ENCODE measurements at places on chromosomes 2 and 18.

DNA sequence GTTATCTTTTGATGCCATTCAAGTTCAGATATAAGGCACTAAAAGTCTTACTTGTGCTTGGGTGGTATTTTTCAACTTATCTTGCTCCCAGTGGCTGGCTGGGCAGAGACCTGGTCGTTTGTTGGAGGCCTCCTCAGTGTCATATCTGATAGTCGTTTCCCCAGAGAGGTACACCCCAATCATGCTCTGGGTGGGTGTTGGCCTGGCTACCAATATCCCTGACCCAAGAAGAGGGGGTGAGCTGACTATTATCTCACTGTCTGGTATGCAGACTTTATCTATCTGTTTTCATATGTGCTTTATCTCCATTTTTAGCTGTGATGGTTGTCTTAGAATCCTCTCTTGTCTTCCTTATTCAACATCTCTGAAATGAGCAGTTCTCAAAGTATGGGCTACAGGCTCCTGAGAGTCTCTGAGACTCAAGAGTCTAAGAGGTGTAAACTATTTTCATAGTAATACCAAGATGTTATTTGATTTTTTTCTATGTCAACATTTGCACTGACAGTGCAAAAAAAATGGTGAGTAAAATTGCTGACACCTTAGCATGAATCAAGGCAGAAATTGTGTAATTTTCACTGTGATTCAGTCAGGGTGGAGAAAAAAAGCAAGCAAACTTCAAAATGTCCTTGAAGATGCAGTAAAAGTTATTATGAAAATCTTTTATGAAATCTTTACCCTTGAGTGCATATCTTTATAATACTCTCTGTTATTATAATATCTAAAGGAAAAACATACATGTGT, 12.3 kb upstream of the PLEK start:
- DNase-seq, result peak; percentile 79

GRCh38 chr2:96839293-96839874, 4.4 kb downstream of the ANKRD23 start:
- no peak for DNase-seq

DNA sequence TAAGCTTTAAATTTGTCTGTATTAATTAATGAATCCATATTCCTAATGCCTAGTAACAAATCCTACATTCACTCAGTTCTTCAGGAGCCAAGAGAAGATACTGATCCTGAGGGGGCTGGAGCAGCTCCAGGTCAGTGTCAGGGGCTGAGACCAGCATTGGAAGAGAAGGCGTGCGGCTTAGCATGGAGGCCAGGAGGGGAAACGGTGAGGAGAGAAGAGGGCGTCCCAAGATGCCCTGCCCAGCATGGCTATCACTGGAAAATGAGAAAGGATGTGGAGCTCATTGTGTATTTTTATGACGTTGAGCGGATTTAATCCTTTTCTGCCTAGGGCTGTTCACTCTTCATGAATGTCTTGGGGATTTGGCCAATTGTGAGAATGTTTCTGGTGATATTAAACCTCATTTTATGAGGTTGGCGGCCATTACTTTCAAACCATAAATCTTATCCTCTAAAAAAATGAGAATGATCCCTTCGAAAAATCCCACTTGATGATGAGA, 131.7 kb downstream of the KCTD1 start:
- DNase-seq, result no peak

GRCh38 chr2:42939411-42940206, 147.2 kb upstream of the HAAO start:
- DNase-seq, result no peak

DNA sequence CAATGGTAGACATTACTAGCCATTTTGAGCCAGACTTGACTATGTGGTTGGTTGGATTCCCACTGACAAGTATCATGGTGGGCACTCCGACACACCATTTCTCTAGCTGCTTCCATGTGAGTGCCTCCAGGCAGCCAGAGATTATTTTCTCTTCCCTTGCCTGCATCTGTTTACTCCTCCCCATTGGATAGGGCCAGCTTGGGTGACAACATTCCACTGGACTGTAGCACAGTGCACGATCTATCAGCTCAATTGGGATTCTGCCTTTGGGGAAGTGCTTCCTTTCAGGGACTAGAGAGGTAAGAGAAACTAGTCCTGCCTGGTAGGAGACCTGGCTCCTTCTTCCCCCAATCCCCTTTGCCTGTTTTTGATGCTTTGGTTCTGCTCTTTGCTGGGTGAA, 49.0 kb upstream of the MAP4K3 start:
- DNase-seq, result no peak

DNA sequence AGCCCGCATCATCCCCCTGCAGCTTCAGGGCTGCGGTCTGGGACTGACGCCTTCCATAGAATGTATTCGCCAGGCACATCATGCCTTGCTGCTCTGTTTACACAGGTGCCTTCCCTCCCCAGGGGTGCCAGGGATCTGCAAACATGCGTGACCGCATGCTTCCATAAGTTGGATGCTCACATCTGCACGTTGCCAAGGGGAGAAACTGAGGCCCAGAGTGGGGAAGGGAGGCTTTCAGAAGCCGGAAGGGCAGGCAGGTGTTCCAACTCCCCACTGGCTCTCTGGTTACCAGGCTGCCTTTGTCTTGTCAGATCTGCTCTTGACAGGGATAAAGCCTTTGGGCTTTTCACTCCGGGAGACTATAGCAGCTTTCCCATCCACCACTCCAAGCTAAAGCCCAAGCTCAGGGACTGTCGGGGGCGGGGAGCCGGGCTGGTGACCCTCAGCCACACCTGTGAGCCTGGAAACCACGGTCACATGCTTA, 125.8 kb upstream of the TNP1 start:
- no peak for DNase-seq

- peak; percentile 64 for DNase-seq
Observed at GRCh38 chr18:2049986-2050385, 521.3 kb downstream of the METTL4 start.

GRCh38 chr2:100592226-100592625, 29.4 kb downstream of the PDCL3 start:
- DNase-seq, result peak; percentile 1

DNA sequence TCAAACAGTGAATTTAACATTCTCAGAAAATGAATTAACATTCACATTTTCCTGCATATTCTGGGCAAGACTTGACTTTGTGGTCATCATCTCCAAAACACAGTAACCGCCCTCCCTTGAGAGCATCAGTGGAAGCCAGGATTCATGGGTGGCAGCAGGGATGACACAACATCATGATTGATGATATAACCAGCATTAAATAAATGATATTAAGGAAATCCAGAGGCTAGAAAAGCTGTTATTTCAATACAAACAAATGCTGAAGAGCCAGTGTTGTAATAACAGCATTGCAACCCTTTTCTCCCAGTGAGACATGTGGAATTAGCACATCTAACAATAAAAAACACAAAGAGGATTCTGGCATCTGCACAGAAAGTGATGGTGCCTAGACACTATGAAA, 41.1 kb downstream of the CDC42EP3 start:
- DNase-seq, result no peak

DNA sequence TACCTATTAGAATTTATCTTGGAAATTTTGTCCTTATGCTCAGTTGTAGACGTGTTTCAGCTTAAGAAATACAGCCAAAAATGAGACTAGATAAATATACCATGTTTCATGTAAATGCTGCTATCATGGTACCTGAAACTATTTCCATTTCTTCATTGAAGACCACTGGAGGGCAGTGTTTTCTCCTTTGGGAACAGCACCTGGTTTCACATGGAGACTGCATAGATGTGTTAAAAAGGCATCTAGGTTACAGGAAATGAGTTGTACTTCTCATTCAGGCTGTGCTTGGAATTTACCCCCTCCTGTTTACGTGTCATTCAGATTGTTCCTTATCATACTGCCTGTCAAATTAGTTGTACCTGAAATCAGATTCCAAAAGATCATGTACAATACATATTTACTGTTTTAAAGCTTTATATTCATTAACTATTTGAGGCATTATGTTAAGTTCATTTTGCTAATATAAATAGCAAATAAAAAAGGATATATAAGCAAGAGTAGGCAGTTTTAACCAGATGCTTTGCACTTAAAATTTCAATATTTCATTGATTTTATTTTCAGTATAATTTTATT, 57.3 kb upstream of the PSMD14 start:
- peak; percentile 76 for DNase-seq

GRCh38 chr2:217980036-217980435, 22.8 kb downstream of the TNS1 start:
- DNase-seq, result no peak
